NCI-H524 (cell line): ENCODE measurements at places on chromosomes 13 and 19.

DNA sequence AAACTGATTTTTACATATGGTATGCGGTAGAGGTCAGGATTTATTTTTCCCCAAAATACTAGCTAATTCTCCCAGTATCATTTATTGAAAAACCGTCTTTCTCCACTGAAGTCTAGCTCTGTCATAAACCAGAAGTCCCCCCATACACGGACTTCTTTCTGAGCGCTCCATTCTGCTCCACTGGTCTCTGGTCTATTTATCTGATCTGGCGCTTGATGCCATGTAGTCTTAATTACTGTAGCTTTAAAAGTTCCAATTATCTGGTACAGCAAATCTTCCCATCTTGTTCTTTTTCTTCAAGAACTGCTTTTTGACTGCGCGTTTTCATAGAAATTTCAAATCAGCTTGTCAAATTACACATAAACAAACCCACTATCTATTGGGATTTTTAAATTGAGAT is 13.7 kb downstream of the DCUN1D2 start:
- no peak for DNase-seq

- DNase-seq = no peak
These were observed 2.1 kb upstream of the TGFB1 start for GRCh38 chr19:41355802-41356201.

DNA sequence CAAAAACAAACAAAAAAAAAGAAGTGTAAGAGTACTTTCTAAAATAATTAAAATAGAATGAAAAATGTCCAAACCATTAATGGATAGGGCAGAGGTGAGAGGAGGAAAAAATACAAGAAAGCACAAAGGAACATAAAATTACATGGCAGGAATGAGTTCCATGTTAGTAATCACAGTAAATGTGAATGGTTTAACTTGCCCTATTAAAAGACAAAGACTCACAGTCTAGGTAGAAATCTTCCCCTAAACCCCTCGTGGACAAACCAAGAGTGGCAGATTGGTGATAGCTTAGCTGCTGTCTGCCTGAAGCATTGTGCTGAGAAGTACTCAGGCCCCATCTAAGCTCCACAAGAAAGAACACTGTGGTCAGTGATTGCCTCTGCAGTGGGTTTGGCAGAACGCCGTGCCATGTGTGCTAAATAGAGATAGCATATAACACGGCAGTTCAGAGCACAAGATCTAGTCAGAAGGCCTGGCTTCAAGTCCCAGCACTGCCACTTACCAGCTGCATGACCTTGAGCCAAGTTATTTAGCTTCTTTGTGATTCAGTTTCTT is 103.5 kb downstream of the DPF1 start:
- no peak for DNase-seq

DNA sequence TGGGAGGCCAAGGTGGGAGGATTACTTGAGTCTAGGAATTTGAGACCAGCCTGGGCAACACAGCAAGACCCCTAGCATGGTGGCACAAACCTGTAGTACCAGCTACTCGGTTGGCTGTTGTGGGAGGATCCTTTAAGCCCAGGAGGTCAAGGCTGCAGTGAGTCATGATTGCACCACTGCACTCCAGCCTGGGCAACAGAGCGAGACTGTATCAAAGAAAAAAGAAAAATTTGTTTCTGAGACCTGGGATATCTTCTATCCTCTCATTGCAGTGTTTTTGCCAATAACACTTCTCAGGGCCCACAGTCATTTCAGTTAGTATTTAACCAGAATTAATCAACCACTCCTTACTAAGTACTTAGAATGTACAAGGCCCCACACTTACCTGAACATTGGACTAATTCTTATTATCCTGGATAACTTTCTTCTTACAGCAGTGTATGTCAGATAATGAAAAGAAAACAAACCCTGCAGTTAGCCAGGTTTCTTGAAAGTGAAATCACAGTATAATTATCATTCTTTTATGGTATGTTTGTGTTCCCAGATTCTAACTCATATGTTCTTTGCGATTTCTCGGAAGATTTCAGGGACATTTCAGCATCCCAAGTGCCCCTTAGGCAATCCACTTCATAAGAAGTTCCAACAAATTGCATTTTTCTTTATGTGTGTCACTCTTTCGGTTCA is 75.6 kb upstream of the KLF5 start:
- no peak for DNase-seq

DNA sequence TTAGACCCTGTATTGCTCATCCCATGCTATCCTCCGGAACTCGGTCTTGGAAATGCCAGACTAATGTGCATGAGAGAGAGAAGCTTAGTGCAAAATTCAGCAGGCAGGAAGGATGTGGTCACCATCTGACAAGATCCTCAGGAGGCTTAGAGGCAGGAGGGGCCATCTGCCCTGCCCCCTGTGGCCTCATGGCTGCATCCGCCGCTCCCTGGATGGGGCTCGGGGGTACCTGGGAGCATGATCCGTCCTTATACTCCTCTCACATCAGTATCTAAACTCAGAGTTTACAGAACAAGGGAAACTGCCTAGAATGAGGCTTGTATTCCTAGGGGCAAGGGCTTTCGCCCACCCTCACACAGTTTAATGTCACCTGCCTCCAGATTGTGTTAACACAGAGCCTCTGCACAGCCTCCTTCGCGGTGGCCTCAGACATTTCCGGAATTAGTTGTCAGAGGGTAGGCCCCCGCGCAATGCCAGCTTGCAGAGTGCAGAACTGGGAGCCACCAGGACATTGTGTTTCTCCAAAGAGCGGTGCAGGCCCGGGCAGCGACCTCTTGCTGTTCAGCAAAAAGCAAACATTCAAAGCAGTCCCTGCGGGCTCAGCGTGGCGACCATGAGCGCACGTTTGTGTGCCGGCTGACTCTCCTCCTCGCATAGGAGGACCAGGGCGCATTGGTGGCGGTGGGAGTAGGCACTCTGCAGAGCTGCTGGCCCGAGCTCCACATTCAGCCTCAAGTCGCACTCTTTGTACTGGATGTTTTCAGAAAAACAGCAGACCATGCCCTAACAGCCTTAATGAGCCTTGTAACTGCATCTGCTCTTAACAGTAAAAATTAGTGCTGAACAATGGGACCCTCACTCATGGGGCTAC is 39.1 kb downstream of the GPR12 start:
- peak; percentile 78 for DNase-seq

DNA sequence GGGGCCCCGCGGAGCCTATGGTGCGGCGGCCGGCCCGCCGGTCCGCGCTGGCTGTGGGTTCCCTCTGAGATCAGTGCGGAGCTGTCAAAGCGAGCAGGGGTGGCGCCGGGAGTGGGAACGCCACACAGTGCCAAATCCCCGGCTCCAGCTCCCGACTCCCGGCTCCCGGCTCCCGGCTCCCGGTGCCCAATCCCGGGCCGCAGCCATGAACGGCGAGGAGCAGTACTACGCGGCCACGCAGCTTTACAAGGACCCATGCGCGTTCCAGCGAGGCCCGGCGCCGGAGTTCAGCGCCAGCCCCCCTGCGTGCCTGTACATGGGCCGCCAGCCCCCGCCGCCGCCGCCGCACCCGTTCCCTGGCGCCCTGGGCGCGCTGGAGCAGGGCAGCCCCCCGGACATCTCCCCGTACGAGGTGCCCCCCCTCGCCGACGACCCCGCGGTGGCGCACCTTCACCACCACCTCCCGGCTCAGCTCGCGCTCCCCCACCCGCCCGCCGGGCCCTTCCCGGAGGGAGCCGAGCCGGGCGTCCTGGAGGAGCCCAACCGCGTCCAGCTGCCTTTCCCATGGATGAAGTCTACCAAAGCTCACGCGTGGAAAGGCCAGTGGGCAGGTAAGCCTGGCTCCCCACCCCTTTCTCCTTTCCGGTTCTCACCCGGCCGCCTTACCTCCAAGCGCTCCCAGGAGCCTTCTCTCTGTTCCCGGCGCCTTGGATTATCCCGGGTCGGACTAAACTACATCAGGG is at the start of gene PDX1:
Gene PDX1 (plus strand): TSS at position 67 of the 743 bp plus-strand sequence. CDS start 139 bp downstream, at position 206.
- DNase-seq = peak; percentile 47

GRCh38 chr19:33284756-33285155 is 17.6 kb downstream of the CEBPA start:
- no peak for DNase-seq

DNA sequence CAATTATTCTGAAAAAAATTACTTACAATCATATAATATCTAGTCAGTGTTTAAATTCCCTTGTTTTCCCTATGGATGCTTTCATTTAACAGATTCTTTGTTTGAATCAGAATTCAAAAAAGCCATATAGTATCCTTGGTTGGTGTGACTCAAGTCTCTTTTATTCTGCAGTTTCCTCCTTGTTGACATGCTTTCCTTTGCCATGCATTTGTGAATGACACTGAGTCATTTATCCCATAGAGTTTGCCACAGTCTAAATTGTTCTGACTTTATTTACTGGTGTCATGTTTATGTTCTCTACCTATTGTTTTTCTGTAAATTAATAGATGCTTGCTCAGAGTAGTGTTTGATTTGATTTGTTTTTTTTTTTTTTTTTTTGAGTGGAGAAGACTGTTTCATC is 893.8 kb upstream of the SLC10A2 start:
- DNase-seq = no peak

- DNase-seq = no peak
These were observed 562.1 kb upstream of the KLF12 start for GRCh38 chr13:74696148-74696922.

GRCh38 chr13:93226623-93227279 is at the start of gene GPC6:
Gene GPC6, plus strand, starts transcription at chr13:93226807.
- DNase-seq = peak; percentile 92

GRCh38 chr13:26831336-26831908 is 70.8 kb upstream of the GPR12 start:
- DNase-seq = no peak

- DNase-seq = peak; percentile 11
These were observed 2.9 kb upstream of the IRS2 start for GRCh38 chr13:109789262-109789661.

DNA sequence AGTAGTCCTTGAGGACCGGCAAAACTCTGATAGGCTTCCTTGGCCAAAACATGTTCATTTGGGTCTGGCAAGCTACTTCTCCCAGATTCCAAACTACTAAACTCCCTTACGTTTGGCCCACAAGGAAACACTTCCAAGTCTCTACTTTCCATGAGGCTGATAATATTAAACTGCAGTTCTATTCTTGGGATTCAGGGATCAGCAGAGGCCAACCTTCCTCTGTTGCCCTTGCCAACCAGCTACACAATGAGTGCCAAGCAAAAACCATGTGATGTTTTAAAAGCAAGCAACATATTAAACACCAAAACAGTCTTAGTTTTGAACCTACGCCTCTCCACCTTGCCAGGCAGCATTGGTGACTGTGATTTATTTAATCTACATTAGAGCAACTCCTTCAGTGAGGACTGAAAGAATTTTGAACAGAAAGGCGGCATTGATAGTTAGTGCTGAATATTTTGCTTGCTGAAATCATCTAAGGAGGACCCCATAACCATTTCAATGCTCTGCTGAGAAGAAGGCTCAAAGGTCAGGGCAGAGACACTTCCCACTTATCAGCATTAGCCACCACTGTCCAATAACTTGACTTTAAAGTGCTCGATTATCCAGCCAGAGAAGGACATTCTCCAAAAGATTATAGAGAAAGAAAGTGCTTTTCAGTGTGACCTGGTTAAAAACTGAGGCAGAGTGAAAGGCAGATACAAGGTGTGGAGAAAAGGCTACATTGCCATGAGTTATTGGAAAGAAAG is 287.1 kb downstream of the TBC1D4 start:
- DNase-seq = no peak

DNA sequence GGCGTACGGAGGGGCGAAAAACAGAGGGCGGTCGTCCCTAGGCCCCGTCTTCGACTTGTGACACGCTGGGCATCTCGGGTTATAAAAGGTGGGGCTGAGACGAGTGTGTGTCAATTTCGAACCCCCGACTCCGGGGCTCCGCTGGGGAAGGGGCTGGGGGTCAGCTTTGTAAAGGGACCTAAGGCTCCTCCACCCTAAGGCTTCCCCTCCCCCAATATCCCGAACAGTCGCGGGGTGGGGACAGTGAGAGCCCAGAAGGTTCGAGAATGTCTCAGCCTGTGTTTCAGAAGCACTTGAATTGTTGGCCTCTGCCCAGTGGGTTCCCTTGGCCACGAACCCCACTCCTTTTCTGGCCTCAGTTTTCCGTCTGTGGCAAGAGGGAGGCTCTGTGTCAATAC is 450 bp downstream of the SELENOW start:
- DNase-seq = no peak

DNA sequence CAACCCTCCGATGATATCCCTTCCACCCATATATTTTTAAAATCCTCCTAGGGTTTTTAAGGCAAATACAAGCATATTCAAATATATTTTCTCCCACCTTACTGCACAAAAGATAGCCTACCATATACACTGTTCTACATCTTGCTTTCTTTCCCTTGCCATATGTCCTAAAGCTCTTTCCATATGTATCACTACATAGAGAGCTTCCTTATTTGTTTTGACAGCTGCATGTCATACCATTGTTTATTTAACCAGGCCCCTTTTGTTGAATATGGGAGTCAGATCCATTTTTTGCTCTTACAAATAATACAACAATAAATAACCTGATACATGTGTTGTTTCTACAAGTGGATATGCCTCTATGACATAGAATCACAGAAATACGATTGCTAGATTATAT is 32.8 kb upstream of the WDFY2 start:
- no peak for DNase-seq

- DNase-seq = no peak
These were observed 41.2 kb upstream of the KCTD4 start for GRCh38 chr13:45242070-45242469.

GRCh38 chr19:34284505-34284904 is 30.2 kb downstream of the GARRE1 start:
- no peak for DNase-seq

- DNase-seq = no peak
These were observed 16.9 kb downstream of the PEX11G start for GRCh38 chr19:7471696-7472615.

GRCh38 chr19:6518145-6518911 is 12.5 kb upstream of the TNFSF9 start:
- no peak for DNase-seq

DNA sequence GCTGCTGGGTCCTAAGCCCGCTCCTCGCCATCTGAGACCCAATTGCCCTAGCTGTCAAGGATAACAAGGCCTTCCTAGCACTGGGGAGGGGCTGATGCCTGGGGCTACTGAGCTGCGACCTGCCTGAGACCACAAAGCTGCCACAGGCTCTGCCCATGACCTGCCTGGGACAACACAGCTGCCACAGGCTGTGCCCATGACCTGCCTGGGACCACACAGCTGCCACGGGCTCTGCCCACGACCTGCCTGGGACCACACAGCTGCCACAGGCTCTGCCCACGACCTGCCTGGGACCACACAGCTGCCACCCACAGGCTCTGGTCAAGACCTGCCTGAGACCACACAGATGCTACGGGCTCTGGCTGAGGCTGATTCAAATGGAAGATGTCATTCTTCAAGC is 54.8 kb downstream of the EPS15L1 start:
- no peak for DNase-seq

GRCh38 chr13:21753117-21753729 is 82.3 kb downstream of the FGF9 start:
- no peak for DNase-seq

- DNase-seq = peak; percentile 45
These were observed 15.5 kb upstream of the KCNN1 start for GRCh38 chr19:17951157-17951989.
